ENCODE measurements at places on chromosomes 4 and X.

- DNase-seq, result no peak
These were observed 31.3 kb upstream of the ETNPPL start for GRCh38 chr4:108794136-108794535.

DNA sequence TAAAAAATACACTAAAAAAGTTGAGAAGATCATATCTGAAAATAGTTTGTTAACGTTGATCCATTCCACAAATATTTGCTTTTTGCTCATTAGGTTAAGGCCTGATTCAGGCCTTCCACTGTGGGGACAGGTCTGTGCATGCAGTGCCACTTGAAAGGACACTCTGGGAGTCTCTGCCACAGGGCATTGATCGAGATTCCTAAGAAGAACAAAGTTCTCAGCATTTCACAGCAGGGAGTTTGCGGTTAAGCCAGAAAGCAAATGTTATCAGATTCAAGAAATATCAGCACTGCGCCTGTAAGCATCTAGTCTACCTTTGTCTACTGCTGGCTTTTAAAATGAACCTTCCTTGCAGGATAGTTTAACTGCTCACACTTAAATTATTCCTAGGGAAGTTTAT, 62.2 kb upstream of the TNIP3 start:
- no peak for DNase-seq

DNA sequence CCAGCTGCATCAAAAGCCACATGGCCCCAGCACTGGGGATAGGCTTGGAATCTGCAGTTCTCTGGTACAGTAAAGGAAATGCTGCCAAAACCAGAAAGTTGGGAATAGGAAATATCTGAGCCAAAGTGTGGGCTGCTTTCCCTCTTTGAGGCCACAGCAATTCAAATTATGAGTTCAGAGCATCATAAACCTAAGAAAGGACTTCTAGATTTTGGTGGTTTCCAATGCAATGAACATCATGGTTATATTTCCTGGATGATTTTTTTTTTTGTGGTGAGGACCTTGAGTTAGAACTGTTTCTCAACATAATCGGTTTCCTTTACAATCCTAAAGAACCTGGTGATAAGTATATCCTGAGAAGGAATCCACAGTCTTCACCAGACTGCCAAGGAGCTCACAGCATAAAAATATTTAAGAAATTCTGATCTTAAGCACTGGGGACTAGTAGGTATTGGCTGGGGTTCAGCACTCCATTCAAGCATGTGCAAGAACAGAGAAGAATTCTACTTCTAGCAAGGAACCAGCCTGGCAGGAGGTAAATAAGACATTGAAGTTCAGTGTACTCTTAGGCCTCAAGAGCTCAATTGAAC, 29.8 kb upstream of the ARHGAP24 start:
- DNase-seq, result no peak

DNA sequence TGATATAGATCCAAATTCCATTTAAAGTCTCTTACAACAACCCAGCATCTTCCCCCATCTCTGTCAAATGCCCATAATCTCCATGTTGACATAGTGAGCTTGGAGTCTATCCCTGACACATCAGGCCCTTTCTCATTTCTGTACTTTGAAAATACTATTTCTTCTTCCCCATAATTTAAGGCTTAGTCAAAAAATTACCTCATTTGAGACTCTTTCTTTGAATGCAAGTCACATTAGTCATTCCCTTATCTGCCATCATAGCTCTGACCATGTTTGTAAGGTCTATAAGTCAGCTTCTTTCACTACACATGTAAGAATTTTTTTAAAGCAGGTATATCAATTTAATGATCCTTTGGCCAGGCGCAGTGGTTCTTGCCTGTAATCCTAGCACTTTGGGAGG, 99.9 kb downstream of the DDX60 start:
- DNase-seq, result no peak

DNA sequence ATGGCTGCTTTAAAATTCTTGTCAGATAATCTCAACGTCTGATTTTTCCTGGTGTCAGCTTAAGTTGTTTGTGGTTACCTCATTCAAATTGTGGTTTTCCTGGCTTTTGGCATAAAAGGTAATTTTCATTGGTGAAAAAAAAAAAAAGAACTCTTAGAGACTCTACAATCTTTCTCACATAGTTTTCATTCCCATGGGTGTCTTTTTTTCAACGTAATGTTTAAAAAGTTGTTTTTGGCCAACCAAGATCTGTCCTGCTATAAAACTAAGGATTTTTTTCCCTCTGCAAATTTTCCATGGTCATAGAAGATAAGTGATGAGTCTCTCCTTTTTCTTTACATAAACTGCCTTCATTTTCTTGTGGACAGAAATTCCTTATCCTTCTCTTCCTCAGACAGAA, 28.9 kb upstream of the RPS6KA6 start:
- DNase-seq, result no peak

- no peak for DNase-seq
These were observed 11.1 kb upstream of the MAB21L2 start for GRCh38 chr4:150570862-150571261.

- DNase-seq, result no peak
These were observed 143.7 kb downstream of the RPA4 start for GRCh38 chrX:97027384-97027922.

DNA sequence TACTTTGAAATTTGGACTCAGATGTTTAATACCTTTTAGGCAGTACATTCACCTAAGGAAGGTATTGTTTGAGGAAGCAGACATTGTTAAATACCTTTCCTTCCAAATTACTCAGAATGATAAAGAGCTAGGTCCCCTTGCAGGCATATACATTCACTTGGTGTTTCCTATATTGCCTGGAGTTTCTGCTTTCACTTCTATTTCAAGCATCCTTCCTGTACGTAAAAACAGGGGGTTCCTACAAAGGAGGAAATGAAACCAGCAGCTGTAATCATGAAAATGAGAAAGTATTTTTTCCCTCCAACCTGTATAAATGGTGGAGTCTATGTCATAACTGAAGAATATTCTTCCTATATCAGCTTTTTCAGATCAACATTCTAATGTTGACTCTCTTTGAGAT, 90.4 kb upstream of the RASGEF1B start:
- no peak for DNase-seq

DNA sequence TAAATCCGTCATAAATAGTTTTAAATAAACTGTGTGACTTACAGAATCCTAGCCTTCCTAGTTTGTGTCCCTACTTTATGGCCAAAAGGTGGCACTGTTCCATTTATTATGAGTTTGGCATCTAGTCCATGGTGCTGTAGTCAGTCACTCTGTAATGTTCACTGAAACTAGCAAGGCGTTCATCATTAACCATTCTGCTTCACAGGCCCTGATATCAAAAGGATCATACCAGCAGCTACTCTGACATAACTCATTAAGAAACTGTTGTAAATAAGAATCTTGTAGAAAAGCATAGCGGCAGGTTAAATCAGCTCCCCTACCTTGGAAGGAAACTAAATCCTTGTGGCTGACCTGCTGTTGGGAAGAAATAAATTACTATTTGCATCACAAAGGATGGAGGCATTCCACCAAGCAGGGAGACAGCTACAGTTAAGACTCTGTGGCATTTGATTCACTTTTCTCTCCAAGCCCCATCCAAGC, 919.6 kb upstream of the DIAPH2 start:
- DNase-seq, result peak; percentile 14

- no peak for DNase-seq
These were observed 12.1 kb upstream of the RUFY3 start for GRCh38 chr4:70709611-70710205.

DNA sequence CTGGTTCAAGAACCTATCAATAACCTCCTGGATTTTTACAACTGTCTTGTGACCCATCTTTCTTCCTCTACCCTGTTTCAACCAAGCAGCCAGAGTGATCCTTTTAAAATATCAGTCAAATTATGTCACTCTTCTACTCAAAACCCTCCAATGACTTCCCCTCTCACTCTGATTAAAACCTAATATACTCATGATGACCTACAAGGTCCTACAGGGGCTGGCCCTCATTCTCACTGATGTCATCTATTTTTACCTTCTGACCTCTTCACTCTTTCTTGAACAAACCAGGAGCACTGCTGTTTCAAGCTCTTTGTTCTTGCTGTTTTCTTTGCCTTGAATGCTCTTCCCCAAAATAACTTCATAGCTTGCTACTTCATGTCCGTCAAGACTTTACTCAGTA, 48.5 kb downstream of the ARHGEF38 start:
- DNase-seq, result no peak

- DNase-seq, result no peak
These were observed 65.8 kb upstream of the ETNPPL start for GRCh38 chr4:108828620-108829019.

DNA sequence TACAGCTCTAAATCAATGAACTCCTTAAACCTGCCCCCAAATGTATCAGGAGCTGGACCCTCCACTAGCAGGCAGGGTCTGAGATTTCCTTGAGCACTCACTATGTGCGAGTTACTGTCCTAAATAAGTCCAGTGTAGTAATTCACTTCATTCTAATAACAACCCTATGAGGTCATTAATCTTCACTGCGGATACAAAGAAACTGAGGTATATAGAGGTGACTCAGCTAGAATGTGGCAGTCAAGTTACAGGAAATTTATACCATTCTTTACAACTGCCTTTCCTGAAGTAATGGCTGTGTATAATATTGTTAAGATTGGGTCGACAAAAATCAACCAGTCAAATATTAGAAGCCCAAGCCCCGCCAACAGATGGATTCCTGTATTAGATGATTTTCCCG, 473.9 kb upstream of the FTHL17 start:
- no peak for DNase-seq

DNA sequence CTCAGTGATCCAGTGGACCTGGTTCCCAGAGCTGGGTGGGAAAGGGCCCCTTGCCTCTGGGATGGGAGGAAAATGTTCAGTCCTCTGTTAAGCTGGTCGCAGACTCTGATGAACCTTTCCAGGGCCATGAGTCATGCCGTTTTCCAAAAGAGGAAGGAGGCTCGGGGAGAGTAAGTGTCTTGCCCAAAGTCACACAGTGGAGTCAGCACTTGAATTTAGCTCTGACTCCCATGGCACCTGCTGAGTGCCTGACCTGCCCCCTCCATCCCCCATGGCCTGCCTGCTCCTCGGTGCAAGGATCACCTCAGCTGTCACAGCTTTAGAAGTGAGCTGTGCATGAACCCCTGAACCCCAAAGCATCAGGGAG, 14.0 kb upstream of the KIAA0232 start:
- no peak for DNase-seq

GRCh38 chr4:153750197-153750817, 9.5 kb downstream of the RNF175 start:
- peak; percentile 72 for DNase-seq

GRCh38 chrX:55731826-55732225, 14.3 kb downstream of the RRAGB start:
- no peak for DNase-seq

GRCh38 chrX:19152762-19153161, 30.5 kb upstream of the ADGRG2 start:
- no peak for DNase-seq

- no peak for DNase-seq
These were observed 4.2 kb upstream of the ARHGAP4 start for GRCh38 chrX:153930011-153930910.

GRCh38 chr4:30867427-30867826, 147.3 kb downstream of the PCDH7 start:
- DNase-seq, result no peak

- DNase-seq, result no peak
These were observed 138.8 kb downstream of the PDLIM5 start for GRCh38 chr4:94590493-94590892.

DNA sequence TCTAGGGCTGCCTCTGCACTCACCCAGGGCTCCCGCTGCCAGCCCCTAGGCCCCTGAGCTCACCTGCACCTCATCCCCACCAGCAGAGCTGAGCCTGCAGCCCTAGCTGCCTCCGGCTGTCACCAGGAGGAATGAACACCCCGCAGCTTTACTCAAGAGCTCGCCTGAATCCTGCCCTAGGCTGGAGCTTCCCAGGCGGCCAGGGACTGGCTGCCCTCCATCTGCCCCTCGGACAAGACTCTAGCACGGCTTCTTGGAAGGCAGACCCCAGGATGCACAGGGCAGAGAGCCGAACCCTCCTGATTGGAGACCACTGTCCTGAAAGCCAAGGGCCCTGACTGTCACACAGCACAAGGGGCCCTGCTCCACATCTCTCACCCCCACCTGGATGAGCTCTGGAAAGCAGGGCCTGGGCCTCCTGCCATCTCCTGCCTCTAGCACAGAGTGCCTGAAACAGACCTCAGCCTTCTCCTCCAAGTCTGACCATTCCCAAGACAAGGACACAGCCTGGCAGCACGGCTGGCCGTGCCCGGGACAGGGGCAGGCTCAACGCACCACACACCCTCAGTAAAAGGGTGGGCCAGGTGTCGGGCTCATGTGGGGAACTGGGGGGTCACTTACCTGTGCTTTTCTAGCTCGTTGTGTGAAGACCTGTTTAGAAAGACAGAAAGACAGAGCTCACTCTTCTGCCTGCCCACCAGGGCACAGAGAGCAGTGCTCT, 4.4 kb downstream of the MXD4 start:
- peak; percentile 16 for DNase-seq

DNA sequence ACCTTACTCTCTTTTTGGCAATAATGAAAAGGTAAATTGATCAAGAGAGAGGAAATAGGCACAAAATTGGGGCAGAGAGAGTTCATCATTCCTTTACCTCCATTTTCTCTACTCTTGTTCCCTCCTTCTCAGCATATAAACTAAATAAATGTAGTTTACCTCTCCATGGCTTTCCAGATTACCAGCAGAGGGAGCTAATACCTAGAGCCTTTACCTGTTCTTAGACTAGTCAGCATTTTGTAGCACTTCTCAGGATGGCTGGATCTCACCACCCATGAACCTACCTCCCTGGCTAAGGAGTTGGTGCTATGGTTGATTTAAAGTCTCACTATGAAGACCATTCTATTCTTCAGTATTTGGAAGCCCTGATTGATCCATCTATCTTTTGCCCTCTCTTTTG, 15.7 kb downstream of the OFD1 start:
- peak; percentile 36 for DNase-seq

GRCh38 chr4:185874516-185875230, 62.7 kb upstream of the SORBS2 start:
- no peak for DNase-seq

DNA sequence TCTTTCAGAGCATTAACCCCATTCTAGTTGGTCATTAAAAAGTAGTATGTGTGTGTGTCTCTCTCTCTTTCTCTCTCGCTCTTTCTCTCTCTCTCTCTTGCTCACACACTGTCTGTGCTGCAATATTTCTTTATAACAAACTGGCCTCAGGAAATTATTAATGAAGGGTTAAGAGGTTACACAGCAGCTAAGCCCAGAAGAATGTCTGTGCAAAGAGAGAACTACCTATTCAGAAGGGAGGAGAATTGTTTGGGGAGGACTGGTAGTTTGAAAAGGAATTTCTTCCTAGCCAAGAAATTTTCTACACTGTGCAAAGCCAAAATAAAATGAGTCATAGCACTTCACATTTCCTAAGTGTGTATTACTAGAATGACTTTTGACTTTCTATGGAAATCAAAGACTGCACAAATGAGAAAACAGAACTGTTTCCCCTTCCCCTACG, 22.2 kb downstream of the PDGFC start:
- DNase-seq, result no peak

GRCh38 chr4:188485906-188486305, 346.7 kb downstream of the TRIML1 start:
- no peak for DNase-seq

GRCh38 chrX:105098201-105098600, 122.3 kb downstream of the TEX13A start:
- DNase-seq, result no peak

GRCh38 chr4:71221510-71222466, 117.0 kb upstream of the SLC4A4 start:
- DNase-seq, result no peak

- no peak for DNase-seq
These were observed 47.0 kb downstream of the RBPJ start for GRCh38 chr4:26367811-26368210.

GRCh38 chrX:72031634-72032033, 100.1 kb downstream of the RTL5 start:
- no peak for DNase-seq

- no peak for DNase-seq
These were observed 8.7 kb upstream of the IL13RA1 start for GRCh38 chrX:118718737-118719136.

All from SK-N-SH (cell line).